ENCODE measurements at places on chromosomes 4 and X. TPM values are rescaled to one million over a fixed set of nuclear protein-coding genes. Genes with fewer than 3 reads are reported as not detected.

- DNase-seq: no peak
Measured at GRCh38 chrX:16897445-16897844, 27.3 kb upstream of the RBBP7 start.

- DNase-seq: no peak
Measured at GRCh38 chrX:48466696-48467095, 3.4 kb downstream of the SLC38A5 start.

GRCh38 chr4:92249541-92249940, 54.2 kb upstream of the GRID2 start:
- no peak for DNase-seq

Gene DUX4
- total RNA-seq: not detected

GRCh38 chr4:55321707-55322264, 24.3 kb upstream of the SRD5A3 start:
- no peak for DNase-seq

- DNase-seq: peak; percentile 36
Measured at GRCh38 chrX:9676306-9676705, 89.3 kb downstream of the GPR143 start.

- no peak for DNase-seq
Measured at GRCh38 chr4:130753926-130754325, 1658.0 kb downstream of the C4orf33 start.

Gene MMRN1
- total RNA-seq: 2.3 TPM

GRCh38 chr4:169295822-169296221, 25.1 kb upstream of the SH3RF1 start:
- DNase-seq: no peak

DNA sequence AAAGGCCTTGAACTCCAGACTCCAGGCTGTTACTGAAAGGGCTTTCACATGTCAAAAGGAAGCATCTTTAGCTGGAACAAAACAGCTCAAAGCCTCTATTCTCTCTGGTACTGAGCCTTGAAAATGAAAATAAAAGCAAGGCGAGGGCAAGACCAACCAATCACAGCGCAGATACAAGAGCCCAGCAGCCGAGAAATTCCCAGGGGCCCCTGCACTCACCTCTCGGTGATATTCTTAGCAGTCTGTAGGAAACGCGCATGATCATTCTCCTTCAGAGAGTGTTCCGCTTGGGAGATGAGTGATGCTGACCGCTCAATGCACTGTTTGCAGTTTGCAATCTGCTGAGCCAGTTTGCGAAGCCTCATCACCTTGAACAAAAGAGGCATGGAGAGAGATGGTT, 138.1 kb downstream of the MID1 start:
- DNase-seq: peak; percentile 43
